A673 (cell line): ENCODE measurements at places on chromosomes 11 and 22. TPM values are rescaled to one million over a fixed set of nuclear protein-coding genes. Genes with fewer than 3 reads are reported as not detected.

Gene CABP4
- not detected in 2 replicates for total RNA-seq

Gene BIRC3
- 2.5 and 2.8 TPM in 2 replicates for total RNA-seq

Gene MMP12
- 0.19 TPM in 1 of 2 replicates, not detected in the other for total RNA-seq

Gene L3MBTL2
- 31.9 and 32.0 TPM in 2 replicates for total RNA-seq

Gene LRRC55
- total RNA-seq: 2.5 and 3.0 TPM in 2 replicates

Gene GVQW3
- total RNA-seq: 6.2 and 9.9 TPM in 2 replicates

Gene APOL1
- 0.30 and 0.87 TPM in 2 replicates for total RNA-seq

Gene HIRA
- total RNA-seq: 50.6 and 52.3 TPM in 2 replicates
